Mesothelial cell of epicardium (in vitro differentiated cells): ENCODE measurements at places on chromosomes 2 and 18. TPM values are rescaled to one million over a fixed set of nuclear protein-coding genes. Genes with fewer than 3 reads are reported as not detected.

TCF23 gene
- total RNA-seq: 0.04 TPM in 1 of 3 replicates, not detected in the others

GRCh38 chr2:226159875-226160479, 639.6 kb downstream of the IRS1 start:
- H3K4me3 ChIP-seq: peak overlapping the region; percentile 2
- no peaks in the 10 kb centered on the region for H3K36me3 ChIP-seq

GRCh38 chr2:193502363-193503035, 1307.8 kb upstream of the TMEFF2 start:
- peak overlapping the region; percentile 87 for H3K27ac ChIP-seq
- H3K27me3 ChIP-seq: no peaks in the 10 kb centered on the region
- no peaks in the 10 kb centered on the region for H3K36me3 ChIP-seq
- peak; percentile 64 for DNase-seq

- H3K4me1 ChIP-seq: peaks cover 40% of the 10 kb centered on the region
- no peak overlapping the region for H3K4me3 ChIP-seq
- peak overlapping the region; percentile 78 for H3K27ac ChIP-seq
- DNase-seq: no peak
- H3K27me3 ChIP-seq: no peaks in the 10 kb centered on the region
- H3K36me3 ChIP-seq: no peaks in the 10 kb centered on the region
Measured at GRCh38 chr18:48356151-48356745, 52.9 kb downstream of the ZBTB7C start.

TSPYL6 gene
- total RNA-seq: not detected in 3 replicates

M1AP gene
- 7.4 to 7.9 TPM (median 7.7 TPM) in 3 replicates for total RNA-seq

DNA sequence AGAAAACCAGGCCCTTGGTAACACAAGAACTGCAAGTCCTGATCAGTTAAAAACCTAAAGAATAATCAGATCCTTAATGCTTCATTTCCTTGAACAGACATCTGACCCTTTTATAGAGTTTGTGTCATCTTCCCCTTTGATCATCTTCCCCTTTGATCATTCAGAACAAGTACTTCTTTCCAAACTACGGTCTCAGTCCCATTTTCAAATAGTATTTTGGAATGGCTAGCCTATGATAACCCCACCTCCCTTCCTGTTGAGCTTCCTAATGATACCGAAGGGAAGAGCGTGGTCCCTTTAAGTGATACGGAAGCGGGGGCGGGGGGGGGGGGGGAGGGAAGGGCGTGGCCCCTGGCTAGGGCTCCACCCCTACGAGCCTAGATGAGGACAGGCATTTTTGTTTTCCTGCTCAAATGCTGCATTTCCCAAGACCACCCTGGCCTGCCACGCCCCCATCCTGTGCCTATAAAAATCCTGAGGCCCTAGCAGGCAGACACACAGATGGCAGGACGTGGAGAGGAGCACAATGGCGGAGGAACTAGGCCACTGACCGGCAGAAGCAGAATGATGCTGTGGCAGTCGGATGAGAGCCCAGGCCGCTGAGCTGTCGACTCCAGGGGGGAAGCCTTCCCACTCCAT, 24.1 kb upstream of the CHRNA1 start:
- H3K27me3 ChIP-seq: no peaks in the 10 kb centered on the region
- H3K36me3 ChIP-seq: no peaks in the 10 kb centered on the region
- H3K27ac ChIP-seq: peak overlapping the region; percentile 74

DNA sequence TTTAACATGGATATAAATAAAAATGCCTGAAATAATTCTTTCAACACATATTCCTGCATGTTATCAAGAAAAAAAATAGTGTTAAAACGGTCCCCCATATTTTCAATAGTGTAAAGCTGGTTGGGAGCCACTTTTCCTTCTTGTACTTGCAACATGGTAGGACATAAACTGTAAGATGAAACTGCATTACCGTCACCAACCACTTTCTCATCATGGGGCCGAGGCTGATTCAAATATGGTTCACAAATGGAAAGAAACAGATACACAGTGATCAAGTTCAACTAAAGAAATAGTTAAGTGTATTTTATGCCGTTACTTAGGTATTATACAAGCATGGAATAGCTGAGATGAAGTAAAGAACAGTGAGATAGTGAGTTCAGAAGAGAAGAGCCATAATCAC, 360.7 kb downstream of the ZEB2 start:
- no peaks in the 10 kb centered on the region for H3K36me3 ChIP-seq
- no peak overlapping the region for H3K4me3 ChIP-seq
- H3K27ac ChIP-seq: no peak overlapping the region
- H3K4me1 ChIP-seq: peaks cover 12% of the 10 kb centered on the region
- H3K27me3 ChIP-seq: no peaks in the 10 kb centered on the region
- DNase-seq: no peak

GRCh38 chr18:25298853-25299274, 53.1 kb downstream of the ZNF521 start:
- peaks cover 10% of the 10 kb centered on the region for H3K4me1 ChIP-seq
- peak overlapping the region; percentile 1 for H3K27ac ChIP-seq
- H3K36me3 ChIP-seq: peaks cover 15% of the 10 kb centered on the region
- H3K4me3 ChIP-seq: no peak overlapping the region

- no peak for DNase-seq
- no peaks in the 10 kb centered on the region for H3K36me3 ChIP-seq
- H3K4me1 ChIP-seq: peaks cover 32% of the 10 kb centered on the region
- H3K27me3 ChIP-seq: no peaks in the 10 kb centered on the region
- no peak overlapping the region for H3K27ac ChIP-seq
Measured at GRCh38 chr2:40098786-40099470, 319.9 kb upstream of the THUMPD2 start.

- no peak for DNase-seq
- no peak overlapping the region for H3K27ac ChIP-seq
- peaks cover 17% of the 10 kb centered on the region for H3K4me1 ChIP-seq
- H3K27me3 ChIP-seq: no peaks in the 10 kb centered on the region
- no peak overlapping the region for H3K4me3 ChIP-seq
Measured at GRCh38 chr2:205814039-205814364, 131.7 kb downstream of the NRP2 start.

ADCYAP1 gene
- total RNA-seq: 0.70 to 1.3 TPM (median 0.72 TPM) in 3 replicates

DNA sequence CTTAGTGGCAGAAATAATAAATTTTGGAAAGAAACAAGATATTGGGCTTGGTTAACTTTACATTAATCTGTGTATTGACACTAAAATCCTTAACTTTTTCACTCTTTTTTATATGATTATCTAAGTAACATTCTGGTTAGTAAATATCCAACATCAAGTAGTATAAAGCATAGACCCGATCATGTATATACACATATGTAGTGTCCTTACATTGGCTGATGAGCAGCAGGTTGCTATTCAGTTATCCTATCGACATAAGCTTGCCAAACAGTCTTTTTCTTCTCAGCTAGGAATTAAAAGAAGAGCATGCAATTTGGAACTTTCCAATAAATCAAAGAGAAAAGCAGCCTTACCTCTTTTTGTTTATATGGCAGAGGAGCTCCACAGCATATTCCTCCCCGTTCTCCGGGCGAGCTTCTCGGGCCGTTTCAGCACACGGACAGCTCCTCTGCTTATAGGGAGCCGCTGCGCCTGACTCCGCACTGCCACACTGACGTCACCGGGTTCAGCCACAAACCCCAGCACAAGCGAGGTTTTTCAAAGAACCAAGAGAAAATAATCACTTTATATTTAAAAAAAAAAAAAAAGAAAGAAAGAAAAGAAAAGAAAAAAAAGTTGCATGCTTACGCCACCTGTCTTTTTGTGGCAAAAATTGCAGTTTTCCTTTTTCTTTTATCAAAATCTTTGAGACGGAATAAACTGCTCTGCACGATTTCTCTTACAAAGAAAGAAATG, at the start of gene SCG2:
SCG2 (minus strand) TSS at position 430 of the 735 bp plus-strand sequence. CDS start 3,079 bp downstream, outside the sequence.
- H3K4me1 ChIP-seq: peaks cover 2% of the 10 kb centered on the region
- no peak within 1 kb of the TSS for H3K27ac ChIP-seq
- no peak within 1 kb of the TSS for H3K4me3 ChIP-seq
- DNase-seq: peak; percentile 79
- no peaks in the 10 kb centered on the region for H3K36me3 ChIP-seq
- H3K27me3 ChIP-seq: peaks cover 33% of the 10 kb centered on the region

GRCh38 chr2:137638932-137639331, 325.3 kb upstream of the HNMT start:
- H3K4me1 ChIP-seq: no peaks in the 10 kb centered on the region
- no peak overlapping the region for H3K4me3 ChIP-seq
- no peak overlapping the region for H3K27ac ChIP-seq

DNA sequence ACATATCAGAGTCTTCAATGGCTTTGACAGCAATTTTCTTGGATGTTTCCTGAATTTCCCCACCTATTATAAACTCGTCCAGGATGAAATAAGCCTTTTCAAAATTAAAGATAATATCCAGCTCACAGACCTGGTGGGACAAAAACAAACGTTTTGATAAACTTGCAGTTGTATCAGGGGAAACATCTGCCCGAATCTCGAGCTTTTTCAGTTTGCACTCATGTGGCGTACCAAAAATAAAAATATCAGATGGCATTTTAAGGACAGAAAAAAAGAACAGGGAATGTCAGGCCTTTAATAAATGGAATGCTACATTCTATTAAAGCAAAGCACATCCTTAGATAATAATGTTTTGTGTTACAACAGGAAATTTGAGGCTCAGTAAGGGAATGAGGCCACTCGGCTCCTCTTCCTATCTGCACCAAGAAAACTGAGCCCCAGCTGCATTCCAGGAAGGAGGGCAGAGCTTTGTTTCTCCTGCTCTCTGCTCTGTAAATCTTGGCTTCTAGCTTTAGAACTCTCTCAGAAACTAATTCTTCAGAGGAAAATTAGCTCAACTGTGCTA, 72.1 kb downstream of the AP1S3 start:
- H3K27ac ChIP-seq: peak overlapping the region; percentile 62
- H3K4me3 ChIP-seq: no peak overlapping the region
- H3K36me3 ChIP-seq: peaks cover 19% of the 10 kb centered on the region
- H3K27me3 ChIP-seq: no peaks in the 10 kb centered on the region
- H3K4me1 ChIP-seq: peaks cover 42% of the 10 kb centered on the region
- DNase-seq: no peak

UPP2 gene
- not detected in 3 replicates for total RNA-seq

DNA sequence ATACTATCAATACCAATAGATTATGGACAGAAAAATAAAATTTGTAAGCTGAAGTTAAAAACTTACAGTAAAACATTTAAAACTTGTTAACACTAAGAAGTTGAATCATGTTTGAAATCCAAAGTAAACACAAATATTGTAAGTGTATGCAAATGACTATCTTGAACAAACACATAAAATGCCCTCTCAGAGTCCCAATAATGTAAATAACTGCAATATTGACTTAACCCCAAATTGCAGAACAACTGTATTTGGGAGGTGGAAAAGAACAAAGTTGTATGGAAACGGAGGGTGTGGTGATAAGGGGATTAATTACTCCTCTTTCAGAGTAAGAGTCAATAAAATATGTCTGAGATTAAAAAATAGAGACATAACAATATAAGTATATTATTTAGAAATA, 140.0 kb upstream of the NOL4 start:
- DNase-seq: no peak
- H3K4me3 ChIP-seq: no peak overlapping the region
- H3K36me3 ChIP-seq: no peaks in the 10 kb centered on the region
- peaks cover 1% of the 10 kb centered on the region for H3K27me3 ChIP-seq

C1QL2 gene
- not detected in 3 replicates for total RNA-seq
